ENCODE measurements at places on chromosomes 5 and 9.
A peak's percentile ranks its signal among the peaks of the same experiment; 100 is the strongest.

DNA sequence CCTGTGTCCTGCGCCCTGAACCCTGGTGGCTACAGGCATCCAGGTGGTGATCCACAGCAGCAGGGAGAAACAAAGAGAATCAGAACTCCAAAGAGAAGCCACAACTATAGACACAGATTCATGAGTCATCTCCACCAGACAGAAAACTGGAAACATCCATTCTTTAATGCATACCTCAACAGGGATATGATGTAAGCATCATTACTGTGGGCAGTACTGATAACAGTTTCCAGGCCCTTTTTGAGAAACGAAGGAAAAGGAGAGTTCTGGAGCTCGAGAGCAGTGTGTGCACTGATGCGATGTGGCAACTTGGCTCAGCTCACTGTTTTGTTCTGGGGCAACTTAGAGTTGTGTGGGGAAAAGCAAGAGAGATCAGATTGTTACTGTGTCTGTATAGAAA, 215.6 kb upstream of the ADAMTS16 start:
- no peak overlapping the region for H3K4me3 ChIP-seq
- no peaks in the 10 kb centered on the region for H3K36me3 ChIP-seq
- DNase-seq = no peak
- H3K4me1 ChIP-seq = no peaks in the 10 kb centered on the region
- no peak overlapping the region for H3K27ac ChIP-seq

GRCh38 chr5:177226860-177227259, 76.7 kb downstream of the RAB24 start:
- peaks cover 16% of the 10 kb centered on the region for H3K36me3 ChIP-seq
- no peak overlapping the region for H3K4me3 ChIP-seq
- no peak overlapping the region for H3K27ac ChIP-seq
- H3K4me1 ChIP-seq = no peaks in the 10 kb centered on the region
- no peak for DNase-seq

- H3K4me1 ChIP-seq = no peaks in the 10 kb centered on the region
- DNase-seq = no peak
- H3K4me3 ChIP-seq = no peak overlapping the region
- H3K36me3 ChIP-seq = peaks cover 40% of the 10 kb centered on the region
- no peak overlapping the region for H3K27ac ChIP-seq
Measured at GRCh38 chr9:108910402-108910801, 23.5 kb downstream of the ELP1 start.

DNA sequence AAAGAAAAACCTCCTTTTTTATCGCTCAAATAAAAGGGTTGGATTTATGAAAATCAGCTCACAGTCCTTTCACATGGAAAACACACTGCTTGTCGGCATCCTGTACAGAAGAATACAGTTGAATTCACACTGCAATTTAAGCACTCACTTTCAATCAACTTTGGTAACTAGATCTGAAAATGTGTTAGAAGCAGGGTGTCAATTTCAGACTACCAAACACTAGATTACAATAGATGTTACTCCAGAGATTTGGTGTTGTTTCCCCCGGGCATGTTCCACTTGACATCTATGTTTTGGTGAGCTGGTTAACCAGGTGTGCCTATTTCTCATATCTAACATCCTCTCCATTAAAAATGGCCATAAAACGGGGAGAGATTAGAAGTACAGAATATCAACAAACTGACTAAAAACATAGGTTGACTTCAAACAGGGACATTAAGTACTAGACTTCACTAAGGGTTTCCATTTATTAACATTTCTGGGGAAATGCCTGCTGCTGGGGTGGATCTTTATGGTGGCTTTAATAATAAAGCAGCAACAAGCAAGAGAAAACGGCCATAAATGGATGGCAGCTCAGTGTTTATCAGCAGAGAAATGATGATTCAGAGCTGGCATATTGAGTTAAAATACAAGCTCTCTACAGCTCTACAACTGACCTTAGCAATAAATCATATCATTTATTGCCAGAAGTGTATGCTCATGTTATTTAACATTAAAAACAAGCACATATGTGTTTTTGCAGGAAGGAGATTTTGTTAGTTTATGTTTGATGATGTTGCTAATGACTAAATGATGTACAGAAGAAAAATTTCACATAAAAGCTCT, 158.8 kb downstream of the SLF1 start:
- peaks cover 25% of the 10 kb centered on the region for H3K4me1 ChIP-seq
- DNase-seq = no peak
- H3K36me3 ChIP-seq = no peaks in the 10 kb centered on the region
- peaks cover 5% of the 10 kb centered on the region for H3K27me3 ChIP-seq
- H3K4me3 ChIP-seq = no peak overlapping the region

DNA sequence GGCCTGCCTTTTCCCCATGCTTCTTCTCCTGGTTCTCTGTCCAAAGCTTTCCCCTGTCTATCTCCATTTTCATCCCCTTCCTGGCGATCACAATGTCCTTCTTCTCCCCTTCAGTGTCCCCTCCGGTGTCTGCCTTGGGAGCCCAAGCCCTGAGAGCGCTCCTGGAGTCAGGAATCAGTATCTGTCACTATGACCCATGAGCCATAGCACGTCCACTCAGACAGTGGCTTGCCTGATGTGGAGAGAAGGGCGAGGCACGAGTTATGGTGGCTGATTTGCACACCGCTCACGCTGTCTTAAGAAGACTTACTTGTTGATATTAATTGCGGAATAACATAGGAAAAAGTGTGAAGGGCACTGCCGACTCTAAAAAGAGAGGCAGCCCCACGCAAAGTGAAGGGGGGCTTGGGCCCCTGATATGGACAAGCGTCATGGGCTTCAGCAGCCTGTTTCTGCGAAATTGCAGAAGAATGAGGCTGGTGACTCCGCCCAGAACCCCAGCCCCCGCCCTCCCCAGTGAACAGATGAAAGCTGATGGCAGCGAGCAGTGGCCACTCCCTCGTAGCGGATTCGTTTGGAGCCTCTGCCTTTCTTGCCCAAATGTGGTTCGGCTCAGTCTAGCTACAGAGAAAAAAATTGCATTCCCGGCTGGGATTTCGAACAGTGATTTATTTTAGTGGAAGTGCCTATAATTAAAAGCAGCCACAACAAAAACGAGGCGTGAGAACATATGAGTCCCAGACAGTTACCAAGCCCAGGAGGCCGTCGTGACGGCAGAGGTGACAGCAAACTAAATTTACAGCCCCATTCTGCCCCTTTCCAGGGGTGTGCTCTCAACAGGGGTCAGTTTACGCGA, 149.8 kb downstream of the ICE1 start:
- no peak for DNase-seq
- peaks cover 19% of the 10 kb centered on the region for H3K4me1 ChIP-seq
- no peaks in the 10 kb centered on the region for H3K36me3 ChIP-seq
- H3K27ac ChIP-seq = peak overlapping the region; percentile 70
- no peak overlapping the region for H3K4me3 ChIP-seq

DNA sequence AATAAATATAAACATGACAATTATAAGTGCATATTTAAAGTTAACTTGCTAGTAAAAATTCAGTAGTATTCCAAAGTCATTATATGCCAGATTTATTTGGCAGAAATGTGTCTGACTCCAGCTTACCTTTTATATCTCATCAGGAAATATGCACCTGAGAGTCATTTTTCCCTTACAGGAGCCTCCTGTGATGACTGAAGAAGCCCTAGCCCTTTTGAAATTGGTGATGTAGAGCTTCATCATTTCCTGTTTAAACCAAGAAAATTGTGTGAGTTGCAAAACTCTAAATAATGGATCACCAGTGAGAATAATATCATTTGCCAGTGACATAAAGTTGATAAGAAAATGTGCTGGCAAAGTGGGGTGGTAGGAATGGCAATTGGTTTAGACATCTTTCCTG, 42.1 kb upstream of the CTNND2 start:
- H3K4me3 ChIP-seq = no peak overlapping the region
- H3K27me3 ChIP-seq = no peaks in the 10 kb centered on the region
- DNase-seq = no peak
- no peaks in the 10 kb centered on the region for H3K4me1 ChIP-seq
- no peak overlapping the region for H3K27ac ChIP-seq

- H3K36me3 ChIP-seq = no peaks in the 10 kb centered on the region
- peaks cover 14% of the 10 kb centered on the region for H3K27me3 ChIP-seq
- no peaks in the 10 kb centered on the region for H3K4me1 ChIP-seq
- DNase-seq = no peak
Measured at GRCh38 chr5:133265257-133265656, 213.4 kb downstream of the HSPA4 start.

DNA sequence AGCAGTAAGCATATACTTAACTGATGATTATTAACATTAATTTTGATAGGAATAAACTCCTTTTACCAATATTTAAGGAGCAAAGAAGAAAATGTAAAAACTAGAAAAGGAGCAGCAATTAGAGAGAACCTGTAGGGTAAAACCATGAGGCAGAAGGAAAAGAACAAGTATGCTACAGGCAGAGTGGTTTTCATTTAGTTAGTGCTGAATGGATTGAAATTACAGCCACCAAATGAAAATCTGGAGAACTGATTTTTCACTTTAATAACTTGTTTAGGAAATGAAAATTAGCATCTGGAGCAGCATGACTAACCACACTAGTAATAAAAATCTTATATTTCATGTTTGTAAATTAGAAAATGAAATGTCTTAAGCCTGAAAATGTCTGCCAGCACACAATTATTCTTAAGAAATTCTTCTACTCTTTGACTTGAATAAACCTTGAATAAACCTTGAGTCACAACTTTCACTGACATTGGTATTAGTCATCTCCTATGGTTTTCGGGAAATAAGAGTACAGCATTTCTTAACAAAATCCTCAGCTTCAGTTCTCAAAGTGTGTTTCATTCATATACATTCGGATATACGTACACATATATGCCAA, 1504.9 kb upstream of the C9orf72 start:
- H3K27ac ChIP-seq = no peak overlapping the region
- no peaks in the 10 kb centered on the region for H3K4me1 ChIP-seq
- H3K27me3 ChIP-seq = no peaks in the 10 kb centered on the region
- no peak overlapping the region for H3K4me3 ChIP-seq
- H3K36me3 ChIP-seq = no peaks in the 10 kb centered on the region

DNA sequence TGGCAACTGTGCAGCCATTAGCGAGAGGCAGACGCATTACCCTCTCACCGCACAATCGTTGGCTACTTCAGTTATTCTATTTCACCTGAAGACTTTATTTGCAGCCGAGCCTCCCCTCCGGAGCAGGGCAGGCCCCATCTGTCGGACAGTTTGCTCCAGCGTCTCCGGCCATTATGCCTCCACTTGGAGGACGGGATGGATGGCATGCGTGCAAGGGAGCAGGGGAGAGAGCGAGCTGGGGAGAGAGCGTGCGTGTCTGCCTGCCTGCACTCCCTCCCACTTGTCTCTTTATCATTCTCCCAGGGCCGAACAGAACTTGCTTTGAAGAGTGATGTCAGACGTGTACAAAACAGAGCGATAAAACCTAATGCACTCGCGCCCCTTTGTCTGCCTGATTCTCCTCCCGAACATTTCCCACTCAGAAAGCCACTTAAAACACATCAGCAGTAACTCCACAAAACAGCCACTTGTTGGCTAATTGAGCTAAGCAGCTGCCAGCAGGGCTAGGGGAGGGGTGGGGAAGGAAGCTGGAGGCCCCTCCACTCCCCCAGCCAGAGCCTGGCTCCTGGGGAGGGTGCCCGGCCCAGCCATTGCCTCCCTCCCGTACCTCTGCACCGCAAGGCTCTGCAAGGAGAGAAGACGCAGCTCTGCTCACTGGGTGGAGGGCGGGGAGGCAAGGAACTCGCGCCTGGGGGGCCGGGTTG, 43.4 kb upstream of the FUBP3 start:
- H3K27ac ChIP-seq = peak overlapping the region; percentile 78
- H3K36me3 ChIP-seq = no peaks in the 10 kb centered on the region
- no peak for DNase-seq
- peaks cover 31% of the 10 kb centered on the region for H3K27me3 ChIP-seq
- peak overlapping the region; percentile 61 for H3K4me3 ChIP-seq

- no peaks in the 10 kb centered on the region for H3K36me3 ChIP-seq
- H3K4me3 ChIP-seq = no peak overlapping the region
- peaks cover 46% of the 10 kb centered on the region for H3K27me3 ChIP-seq
- H3K27ac ChIP-seq = no peak overlapping the region
Measured at GRCh38 chr5:149280802-149281201, 9.1 kb downstream of the AFAP1L1 start.

- DNase-seq = no peak
- no peaks in the 10 kb centered on the region for H3K27me3 ChIP-seq
- H3K4me3 ChIP-seq = no peak overlapping the region
- H3K36me3 ChIP-seq = peaks cover 2% of the 10 kb centered on the region
Measured at GRCh38 chr5:59097116-59097515, 514.2 kb downstream of the RAB3C start.

DNA sequence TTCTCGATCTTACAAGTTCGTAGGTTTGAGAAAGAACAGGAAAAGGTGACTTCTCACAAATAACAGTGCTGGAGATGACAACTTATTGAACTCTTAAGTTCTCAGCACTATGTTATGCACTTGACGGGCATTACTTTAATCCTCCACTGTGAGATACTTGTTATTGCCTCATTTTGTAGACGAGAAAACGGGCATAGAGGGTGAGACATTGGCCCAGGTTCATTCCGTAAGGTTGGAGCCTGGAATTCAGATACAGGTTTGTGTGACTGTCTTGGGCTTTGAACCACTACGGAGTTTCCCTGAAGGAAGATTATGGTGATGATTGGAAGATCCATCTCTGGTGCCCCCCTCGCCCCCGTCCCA, 657 bp downstream of the MAT2B start:
- H3K4me1 ChIP-seq = peaks cover 67% of the 10 kb centered on the region
- DNase-seq = no peak
- no peaks in the 10 kb centered on the region for H3K36me3 ChIP-seq
- peak overlapping the region; percentile 90 for H3K4me3 ChIP-seq
- no peaks in the 10 kb centered on the region for H3K27me3 ChIP-seq

GRCh38 chr9:137317021-137317717, 15.1 kb upstream of the NRARP start:
- H3K4me1 ChIP-seq = peaks cover 7% of the 10 kb centered on the region
- peak; percentile 36 for DNase-seq
- no peak overlapping the region for H3K27ac ChIP-seq
- H3K27me3 ChIP-seq = no peaks in the 10 kb centered on the region

GRCh38 chr5:138339091-138339456, 1.0 kb downstream of the FAM53C start:
- no peaks in the 10 kb centered on the region for H3K27me3 ChIP-seq
- H3K4me1 ChIP-seq = peaks cover 31% of the 10 kb centered on the region
- peak overlapping the region; percentile 94 for H3K4me3 ChIP-seq
- no peak for DNase-seq
- H3K27ac ChIP-seq = peak overlapping the region; percentile 98

- DNase-seq = no peak
- no peaks in the 10 kb centered on the region for H3K36me3 ChIP-seq
- no peak overlapping the region for H3K4me3 ChIP-seq
Measured at GRCh38 chr5:153542536-153542935, 52.1 kb downstream of the GRIA1 start.

GRCh38 chr9:135332516-135332915, 147.1 kb upstream of the PPP1R26 start:
- DNase-seq = no peak
- H3K27me3 ChIP-seq = peaks cover 24% of the 10 kb centered on the region
- no peaks in the 10 kb centered on the region for H3K36me3 ChIP-seq
- H3K27ac ChIP-seq = no peak overlapping the region
- peaks cover 7% of the 10 kb centered on the region for H3K4me1 ChIP-seq

Data from mesothelial cell of epicardium (in vitro differentiated cells).